ENCODE measurements at places on chromosomes 16 and 17. TPM values are rescaled to one million over a fixed set of nuclear protein-coding genes. Genes with fewer than 3 reads are reported as not detected.

HOXB6 gene
- not detected for polyA plus RNA-seq

DNA sequence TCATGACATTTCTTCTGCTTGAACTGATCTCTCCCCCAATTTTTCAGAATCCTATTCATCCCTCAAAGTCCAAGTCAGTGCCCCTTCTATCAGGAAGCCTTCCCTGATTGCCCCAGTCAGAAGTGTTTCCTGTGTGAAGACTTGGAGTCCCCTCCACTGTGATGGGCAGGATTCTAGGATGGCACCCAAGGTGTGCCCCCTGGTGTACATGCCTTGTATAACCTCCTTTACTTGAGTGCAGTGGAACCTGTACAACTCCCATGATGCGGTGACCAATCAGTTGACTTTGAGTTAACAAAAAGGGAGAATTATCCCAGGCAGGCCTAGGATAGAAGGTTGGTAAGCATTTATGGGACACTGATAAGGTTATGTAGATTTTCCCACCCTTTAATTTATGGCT, 23.4 kb downstream of the MYH13 start:
- DNase-seq: no peak

DNA sequence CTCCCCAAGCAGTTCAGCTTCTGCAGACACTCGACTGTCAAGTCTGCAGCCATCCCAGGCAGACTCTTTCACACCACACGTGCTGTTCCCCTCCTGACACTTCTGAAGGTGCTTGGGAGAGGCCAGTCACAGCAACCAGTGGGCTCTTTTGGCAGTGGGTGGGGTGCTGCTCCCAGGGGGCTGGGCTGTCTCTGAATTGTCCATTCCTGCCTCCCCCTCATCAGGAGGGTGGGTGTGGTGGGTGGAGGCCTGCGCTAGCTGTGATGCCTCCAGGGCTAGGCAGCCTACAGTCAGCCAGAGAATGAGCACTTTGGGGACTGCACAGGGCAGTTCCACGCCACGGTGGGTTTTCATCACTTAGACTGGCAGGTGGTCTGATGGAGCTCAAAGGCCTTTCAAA, 10.3 kb downstream of the STARD3 start:
- no peak for DNase-seq

- DNase-seq: no peak
Measured at GRCh38 chr17:67605256-67605912, 112.4 kb upstream of the NOL11 start.

DNA sequence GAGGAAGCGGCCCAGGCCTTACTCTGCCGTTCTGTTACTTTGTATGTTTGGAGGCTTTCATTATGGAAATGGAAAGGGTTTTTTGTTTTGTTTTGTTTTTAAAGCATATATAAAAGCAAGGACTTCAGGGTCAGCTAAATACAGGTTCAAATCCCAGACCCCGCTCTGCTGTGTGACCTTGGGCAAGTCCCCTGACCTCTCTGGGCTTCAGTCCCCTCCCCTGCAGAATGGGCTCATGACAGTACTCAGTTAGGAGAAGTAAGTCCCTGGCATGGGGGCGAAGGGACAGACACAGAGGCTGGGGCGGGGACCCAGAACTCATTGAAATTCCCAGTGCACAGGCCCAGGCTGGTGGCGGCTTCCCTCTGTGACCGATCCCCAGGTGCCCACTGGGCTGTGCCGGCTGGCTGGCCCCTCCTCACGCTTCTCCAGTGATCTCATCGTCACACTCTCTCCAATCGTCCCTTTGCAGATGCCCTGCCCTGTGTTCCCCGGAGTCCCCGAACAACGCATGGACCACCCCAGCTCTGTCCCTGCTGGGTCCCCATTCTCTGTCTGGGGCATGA, 979 bp upstream of the CIBAR2 start:
- DNase-seq: no peak

- DNase-seq: no peak
Measured at GRCh38 chr17:71725811-71726210, 395.0 kb upstream of the SOX9 start.

- DNase-seq: no peak
Measured at GRCh38 chr16:54053891-54054820, 232.4 kb downstream of the IRX3 start.

- DNase-seq: no peak
Measured at GRCh38 chr17:67138392-67138791, 94.0 kb downstream of the CACNG1 start.
